Left kidney (tissue), 8 donors: ENCODE measurements at places on chromosomes 5 and 9. TPM values are rescaled to one million over a fixed set of nuclear protein-coding genes. Genes with fewer than 3 reads are reported as not detected.

GRCh38 chr5:643351-643801, 31.2 kb downstream of the CEP72 start:
- no peak for DNase-seq

- no peak for DNase-seq
Observed at GRCh38 chr9:79196606-79197005, 375.2 kb upstream of the TLE4 start.

GRCh38 chr5:178365501-178366440, 133.2 kb upstream of the PHYKPL start:
- DNase-seq = no peak

DNA sequence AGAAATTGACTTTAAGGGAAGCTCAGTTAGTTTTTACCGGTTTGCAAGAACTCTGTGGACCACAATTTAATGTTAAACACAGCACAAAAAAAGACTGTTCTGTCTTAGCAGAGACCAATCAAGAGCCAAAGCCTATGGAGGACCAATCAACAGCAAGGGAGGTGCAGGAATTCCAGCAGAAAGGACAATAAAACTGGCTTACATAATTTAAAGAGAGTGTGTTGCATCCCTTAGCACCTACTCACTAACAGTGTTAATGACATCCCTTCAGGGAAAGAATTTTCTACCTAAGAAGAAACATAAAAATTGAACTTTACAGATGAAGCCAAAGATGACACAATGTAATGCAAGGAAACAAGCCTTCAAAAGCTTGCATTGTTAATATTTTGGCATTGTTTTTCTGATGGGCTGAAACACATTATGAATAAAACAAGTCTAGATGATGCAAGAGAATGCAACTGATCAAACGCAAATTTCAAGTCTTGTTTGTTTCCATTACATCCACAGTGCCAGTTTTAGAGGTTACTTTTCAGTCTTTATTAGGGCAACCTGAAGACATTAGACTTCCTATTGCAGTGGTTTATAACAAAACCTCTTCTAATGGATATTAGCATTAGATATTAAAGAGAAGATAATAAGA, 111.3 kb upstream of the FST start:
- DNase-seq = no peak

DNA sequence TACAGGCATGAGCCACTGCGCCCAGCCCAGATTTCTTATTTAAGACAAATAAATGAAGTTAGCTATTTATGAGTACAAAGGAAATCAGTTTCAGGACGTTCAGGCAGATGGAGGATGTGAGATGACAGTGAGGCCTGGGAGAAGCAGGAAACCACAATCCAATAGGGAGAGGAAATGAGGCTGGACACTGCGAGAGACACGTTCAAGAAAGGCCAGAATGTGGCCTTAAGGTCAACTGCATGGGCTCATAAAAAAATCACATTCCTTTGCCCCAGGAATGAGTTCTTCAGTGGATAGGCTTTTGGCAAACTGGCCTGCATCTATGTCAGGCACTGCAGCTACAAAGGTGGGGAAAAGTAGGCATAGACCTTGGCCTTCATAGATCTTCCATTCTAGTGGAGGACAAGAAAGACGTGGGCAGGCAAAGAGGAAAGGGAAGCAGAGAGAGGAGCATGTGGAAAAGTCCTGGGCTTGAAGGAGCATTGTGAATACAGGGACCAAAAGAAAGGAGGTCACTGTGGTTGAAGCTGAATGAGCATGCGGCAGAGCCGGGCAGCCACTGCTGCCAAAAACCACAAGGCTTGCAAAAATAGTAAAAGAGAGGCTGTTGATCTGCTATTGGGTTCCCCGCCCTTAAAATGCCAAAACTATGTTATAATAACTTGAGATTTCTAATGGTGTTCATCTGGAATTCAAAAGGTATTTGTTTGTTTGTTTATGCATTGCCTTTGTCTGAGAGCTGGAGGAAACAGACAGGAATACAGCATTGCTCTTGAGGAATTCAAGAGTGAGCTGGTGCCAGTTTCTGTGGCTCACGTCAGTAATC, 133.0 kb downstream of the GNA14 start:
- DNase-seq = no peak

DNA sequence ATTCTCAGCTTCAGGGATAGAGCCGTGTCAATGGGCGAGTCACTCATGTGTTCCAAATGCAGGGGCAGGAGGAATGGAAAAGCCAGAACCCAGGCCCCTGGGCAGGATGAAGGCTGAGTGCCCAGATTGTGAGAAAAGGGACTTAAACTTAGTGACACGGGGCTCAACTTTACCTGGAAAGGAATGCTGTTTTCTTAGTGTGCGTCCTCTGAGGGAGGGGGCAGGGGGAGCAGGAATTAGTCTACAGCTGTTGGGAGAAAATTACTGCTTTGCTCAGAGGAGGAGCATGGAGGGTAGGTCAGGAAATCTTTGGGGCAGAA, 14.6 kb downstream of the HK3 start:
- DNase-seq = no peak

DNA sequence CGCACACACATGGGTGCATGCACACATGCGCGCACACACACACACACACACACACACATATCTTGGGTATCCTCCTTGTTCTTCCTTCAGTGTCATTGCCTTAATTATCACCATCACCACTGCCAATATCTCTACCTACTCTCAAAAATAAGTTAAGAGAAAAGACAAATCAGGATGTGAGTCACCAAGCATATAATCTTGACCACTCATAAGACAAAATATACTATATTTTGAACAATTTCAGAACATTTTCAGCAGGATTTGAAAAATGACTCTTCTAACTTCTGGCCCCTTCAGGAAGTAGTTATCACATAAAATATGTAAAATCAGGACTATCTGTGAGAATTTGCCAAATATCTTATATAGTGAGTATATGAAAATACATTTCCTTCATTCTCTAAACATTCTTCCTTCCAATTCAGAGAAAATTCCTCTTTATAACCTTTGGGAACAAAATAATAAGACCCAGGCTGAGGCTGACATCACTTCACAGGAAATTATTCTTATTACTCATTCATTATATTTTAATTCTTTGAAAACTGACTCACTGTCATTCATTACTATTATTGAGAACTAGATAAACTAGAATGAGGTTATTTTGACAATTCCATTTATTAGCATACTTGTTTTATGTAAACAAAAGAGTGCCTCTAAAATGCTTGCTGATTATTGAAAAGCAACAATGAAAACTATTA, 772.0 kb upstream of the ACO1 start:
- no peak for DNase-seq

DNA sequence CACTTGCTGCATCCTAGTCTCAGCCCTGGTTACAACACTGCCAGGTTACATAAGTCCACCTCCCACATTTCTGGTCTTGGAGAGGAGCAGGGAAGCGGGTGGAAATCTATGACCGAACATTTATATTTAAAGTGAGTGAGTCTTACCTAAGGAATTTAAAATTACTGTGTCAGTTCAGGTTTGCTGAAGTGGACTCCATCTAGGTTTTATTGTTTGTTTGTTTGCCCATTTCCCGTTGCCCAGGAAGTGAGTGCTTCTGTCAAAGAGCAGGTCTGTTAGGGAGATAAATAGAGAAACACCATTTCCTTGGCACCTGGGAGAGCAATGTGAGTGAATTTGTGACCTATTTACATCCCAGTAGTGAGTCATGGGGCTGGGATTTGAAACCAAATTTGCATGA, 179.5 kb downstream of the KIF4B start:
- no peak for DNase-seq

MED10 gene
- 39.5 TPM for polyA plus RNA-seq

- DNase-seq = no peak
Observed at GRCh38 chr9:63859475-63860215, 1425.4 kb downstream of the FOXD4L5 start.

- no peak for DNase-seq
Observed at GRCh38 chr9:113594484-113595299, 131.2 kb downstream of the RGS3 start.

DNA sequence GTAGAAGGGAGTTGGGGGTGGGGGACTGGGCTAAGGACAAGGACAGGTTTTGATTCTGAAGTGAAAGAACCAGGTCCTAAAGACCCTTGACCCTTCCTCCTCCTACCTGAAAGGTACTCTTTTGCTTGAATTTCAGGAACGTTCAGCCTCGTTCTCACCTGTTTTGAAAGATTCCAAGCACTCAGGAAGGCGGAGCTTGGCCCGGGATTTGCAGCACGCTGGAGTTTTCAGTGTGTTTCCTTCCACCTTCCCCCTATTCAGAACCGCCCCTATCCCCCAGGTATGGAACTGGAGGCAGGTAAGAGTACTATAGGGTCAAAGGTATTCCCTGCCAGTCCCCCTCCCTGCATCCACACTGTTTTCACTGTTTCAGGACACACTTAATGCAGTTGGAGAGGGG, 7.1 kb downstream of the EGR1 start:
- DNase-seq = no peak

DNA sequence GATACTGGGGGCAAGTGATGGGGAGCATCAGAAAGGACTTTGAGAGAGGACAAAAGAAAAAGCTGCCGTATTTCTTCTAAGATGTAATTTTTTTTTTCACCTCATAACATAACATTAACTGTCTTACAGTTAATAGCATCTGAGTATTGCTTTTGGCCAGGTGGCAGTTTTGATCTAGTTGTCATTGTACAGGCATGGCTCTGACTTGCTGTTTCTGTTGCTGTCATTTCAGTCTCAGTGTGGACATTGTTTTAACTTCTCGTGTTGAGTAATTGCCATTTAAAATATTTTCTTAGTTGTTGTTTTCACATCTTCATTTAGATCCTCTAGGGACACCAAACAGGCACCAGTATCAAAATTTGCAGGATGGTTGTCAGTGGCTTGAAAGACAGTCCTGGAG, 12.4 kb downstream of the SMAD5 start:
- no peak for DNase-seq

PCDH1 gene
- polyA plus RNA-seq = 22.4 TPM

TMOD1 gene
- 1.7 TPM for polyA plus RNA-seq
